ENCODE measurements at places on chromosomes 1 and 21.

GRCh38 chr1:193631306-193631705, 444.9 kb upstream of the B3GALT2 start:
- no peak for DNase-seq

GRCh38 chr1:212133319-212133718, 97.8 kb downstream of the DTL start:
- DNase-seq: no peak

GRCh38 chr1:87642581-87643221, 314.0 kb downstream of the LMO4 start:
- DNase-seq: peak; percentile 88

- DNase-seq: no peak
Observed at GRCh38 chr1:162316187-162316586, 60.5 kb downstream of the SPATA46 start.

DNA sequence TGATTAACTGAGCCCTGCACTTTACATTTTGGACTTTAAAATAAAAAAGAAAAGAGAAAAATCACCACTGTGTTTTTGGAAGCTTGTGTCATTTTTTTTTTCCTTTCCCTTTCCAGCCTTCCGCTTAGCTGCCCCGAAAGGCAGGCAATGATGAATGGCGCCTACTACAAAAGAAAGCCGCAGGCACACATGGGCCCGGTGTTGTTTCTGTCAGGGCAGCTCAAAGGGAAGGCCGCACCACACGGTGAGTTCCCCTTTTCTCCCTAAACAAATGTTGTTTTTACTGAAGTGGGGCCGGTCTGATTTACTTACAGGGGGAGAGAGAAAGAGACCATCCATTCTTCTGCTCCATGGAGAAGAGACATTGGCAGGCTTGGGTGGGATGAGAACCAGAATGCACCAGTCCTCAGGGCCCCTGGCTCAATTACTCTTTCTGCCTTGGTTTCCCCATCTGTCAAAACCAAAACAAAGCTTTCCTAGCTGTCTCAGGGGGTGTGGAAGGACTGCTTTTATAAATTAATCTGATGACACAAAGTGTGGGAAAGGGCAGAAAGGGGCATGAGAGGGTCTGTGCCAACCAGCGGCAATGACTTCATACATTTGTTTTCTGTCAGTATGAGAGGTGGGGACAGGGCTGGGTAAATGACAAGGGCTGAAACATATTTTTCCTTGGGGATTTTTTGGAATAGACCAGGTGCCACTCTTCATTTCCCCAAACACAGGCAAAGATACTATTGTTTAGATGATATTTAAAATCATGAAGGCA, 91.4 kb upstream of the PLXNA2 start:
- no peak for DNase-seq

GRCh38 chr1:172704001-172704400, 45.1 kb downstream of the FASLG start:
- no peak for DNase-seq

DNA sequence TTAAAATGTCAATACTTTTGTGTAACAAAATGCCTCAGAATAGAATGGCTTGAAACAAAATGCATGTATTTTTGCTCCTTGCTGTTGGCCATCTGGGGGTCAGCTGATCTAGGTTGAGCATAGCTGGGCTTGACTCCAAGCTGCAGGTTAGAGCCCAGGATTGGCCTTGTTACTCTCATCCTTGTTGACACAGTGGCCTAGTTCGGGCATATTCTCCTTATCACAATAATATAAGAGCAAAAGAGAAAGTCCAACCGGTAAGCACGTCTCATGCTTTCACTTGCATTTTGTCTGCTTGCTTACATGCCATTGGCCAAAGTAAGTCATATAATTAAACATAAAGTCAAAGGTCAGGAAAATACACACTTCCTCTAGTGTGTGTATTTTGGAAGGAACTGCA, 456.2 kb downstream of the KCNT2 start:
- no peak for DNase-seq

Data from NCI-H1436 treated with DMSO at 0.1 percent for 48 hours (cell line).